ENCODE measurements at places on chromosomes 16 and 17.

GRCh38 chr17:81648013-81648706 is 8.2 kb downstream of the PDE6G start:
- DNase-seq: no peak

DNA sequence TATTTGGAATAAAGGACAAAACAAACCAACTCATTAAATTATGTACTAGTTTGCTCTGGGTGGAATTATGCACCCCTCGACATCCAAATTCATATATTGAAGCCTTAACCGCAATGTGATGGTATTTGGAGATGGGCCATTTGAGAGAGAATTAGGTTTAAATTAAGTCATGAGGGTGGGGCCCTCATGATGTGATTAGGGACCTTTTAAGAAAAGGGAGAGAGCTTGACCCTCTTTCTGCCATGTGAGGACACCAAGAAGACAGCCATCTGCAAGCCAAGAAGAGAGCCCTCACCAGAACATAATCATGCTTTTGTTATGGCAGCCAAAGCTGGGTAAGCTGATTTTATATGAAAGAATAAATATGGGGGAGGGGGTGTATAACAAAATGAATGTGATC is 2.0 kb downstream of the C16orf87 start:
- DNase-seq: no peak

- peak; percentile 65 for DNase-seq
Measured at GRCh38 chr16:46857368-46857945, 26.5 kb upstream of the C16orf87 start.

GRCh38 chr17:68705714-68706076 is 104.5 kb upstream of the FAM20A start:
- no peak for DNase-seq

DNA sequence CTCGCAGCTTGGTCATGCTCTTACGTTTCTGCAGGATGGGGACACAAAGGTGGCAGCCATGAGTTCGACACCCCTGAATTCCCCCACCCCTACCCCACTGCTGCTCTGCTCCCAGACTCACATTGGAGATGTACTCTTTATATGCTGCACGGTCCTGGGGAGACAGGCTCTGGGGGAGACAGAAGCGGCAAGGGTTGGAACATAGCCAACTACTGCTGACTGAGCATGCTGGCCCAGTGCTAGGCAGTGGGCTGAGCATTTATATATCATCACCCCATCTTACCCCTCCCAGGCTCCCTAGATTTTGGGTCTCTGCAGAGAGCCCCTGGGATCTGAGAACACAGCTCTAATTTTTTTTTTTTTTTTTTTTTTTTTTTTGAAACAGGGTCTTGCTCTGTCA is 8.1 kb upstream of the ATXN7L3 start:
- DNase-seq: no peak

GRCh38 chr16:90077757-90078578 is 837 bp upstream of the PRDM7 start:
- DNase-seq: no peak

DNA sequence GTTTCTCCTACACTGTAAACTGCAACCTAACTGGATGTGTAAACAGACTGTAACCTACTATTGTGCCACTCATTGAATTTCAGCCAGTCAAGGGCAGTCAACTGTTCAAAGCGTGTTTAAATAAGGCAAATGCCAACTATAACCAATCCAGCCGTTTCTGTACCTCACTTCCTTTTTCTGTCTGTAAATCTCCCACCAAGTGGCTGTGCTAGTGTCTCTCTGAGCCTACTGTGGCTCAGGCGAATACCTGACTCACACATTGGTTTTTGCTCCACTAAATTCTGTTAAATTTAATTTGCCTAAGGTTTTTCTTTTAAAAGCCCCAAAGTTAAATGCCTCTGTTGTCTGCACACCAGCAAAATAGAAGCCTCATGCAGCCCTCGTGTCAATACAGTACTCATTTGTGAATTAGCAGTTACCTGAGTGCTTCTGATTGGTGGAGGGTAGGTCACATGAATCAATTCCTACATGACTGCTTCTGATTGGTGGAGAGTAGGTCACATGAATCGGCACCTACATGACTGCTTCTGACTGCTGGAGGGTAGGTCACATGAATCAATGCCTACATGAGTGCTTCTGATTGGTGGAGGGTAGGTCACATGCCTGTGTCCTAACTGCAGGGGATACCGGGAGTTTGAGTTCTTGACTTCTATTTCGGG is 31.1 kb upstream of the CCR7 start:
- DNase-seq: peak; percentile 62

- DNase-seq: peak; percentile 53
Measured at GRCh38 chr17:50266384-50267073, 7.7 kb upstream of the TMEM92 start.

- no peak for DNase-seq
Measured at GRCh38 chr17:72778169-72779151, 314.0 kb downstream of the SLC39A11 start.

DNA sequence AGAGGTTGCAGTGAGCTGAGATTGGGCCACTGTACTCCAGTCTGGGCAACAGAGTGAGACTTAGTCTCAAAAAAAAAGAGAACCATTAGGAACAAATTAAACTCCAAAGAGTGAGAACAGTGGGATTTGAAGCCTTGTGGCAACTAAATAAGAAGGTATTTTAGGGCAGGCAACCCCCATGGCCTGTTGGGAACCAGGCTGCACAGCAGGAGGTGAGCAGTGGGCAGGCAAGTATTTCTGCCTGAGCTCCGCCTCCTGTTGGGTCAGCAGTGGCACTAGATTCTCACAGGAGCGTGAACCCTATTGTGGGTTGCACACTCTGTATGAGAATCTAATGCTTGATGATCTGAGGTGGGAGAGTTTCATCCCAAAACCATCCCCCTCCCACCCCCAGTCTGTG is 57.6 kb upstream of the MED9 start:
- no peak for DNase-seq

DNA sequence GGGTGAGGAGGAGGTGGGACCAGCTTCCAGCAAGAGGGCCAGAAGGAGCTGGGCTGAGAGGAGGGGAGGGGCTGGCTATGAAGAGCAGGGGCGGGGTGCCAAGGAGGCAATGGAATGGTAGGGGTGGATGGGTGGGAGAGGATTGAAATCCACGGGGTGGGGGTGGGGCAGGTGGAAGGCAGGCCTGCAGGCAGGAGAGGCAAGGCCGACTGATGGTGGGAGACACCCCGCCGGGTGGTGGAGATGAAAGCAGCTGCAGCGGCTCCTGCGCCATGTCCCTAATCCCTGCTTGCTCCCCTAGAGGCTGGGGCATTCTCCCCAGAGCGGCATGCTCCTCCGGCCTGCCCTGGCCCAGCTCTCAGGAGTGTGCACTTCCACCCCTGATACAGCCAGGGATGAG is 27.8 kb upstream of the TAC4 start:
- no peak for DNase-seq

DNA sequence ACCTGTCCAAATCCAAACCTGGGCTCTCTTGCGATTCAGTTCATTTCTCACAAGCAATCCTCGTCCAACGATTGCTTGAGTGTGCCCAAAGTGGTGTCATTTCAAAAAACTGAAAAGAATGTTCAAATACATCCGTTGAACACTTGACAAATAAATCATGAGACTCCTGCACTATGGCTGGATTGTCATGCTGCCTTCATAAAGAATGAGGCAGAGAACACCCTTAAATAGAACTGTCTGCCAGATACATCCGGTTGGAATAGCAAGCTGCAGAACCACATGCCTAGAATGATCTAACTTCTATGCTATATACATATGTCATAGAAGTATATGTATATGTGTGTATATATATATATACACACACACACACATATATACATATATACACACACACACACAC is 55.4 kb upstream of the HAPSTR1 start:
- DNase-seq: no peak

DNA sequence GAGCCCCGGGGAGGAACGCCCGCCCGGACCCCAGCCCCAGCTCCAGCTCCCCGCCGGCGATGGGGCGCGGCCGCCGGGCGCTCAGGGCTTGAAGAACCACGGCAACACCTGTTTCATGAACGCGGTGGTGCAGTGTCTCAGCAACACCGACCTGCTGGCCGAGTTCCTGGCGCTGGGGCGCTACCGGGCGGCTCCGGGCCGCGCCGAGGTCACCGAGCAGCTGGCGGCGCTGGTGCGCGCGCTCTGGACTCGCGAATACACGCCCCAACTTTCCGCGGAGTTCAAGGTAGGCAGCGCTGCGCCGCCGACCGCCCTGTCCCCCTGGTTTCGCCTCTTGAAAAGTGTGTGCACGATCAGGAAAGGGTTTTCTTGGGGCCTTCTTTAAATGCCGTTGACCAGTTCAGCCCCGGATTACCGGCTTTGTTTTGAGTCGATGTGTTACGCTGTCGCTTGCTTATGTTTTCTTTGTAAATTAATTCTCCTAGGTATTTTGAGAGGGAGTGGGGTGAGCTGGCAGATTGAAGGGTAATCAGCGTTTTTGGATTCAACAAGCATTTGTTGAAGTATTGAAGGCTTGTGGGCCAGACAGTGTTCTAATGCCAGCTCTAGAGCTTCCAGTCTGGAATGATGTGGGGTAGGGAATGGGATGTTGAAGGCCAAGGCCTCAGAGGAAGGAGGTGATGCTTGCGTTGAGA is 681 bp downstream of the USP43 start:
- peak; percentile 30 for DNase-seq

- no peak for DNase-seq
Measured at GRCh38 chr16:83887564-83887963, 11.4 kb upstream of the MLYCD start.

Data from HepG2 (cell line).